Stimulated activated CD8-positive, alpha-beta memory T cell treated with anti-CD3 and anti-CD28 coated beads, Interleukin-15, amount 100 ng/mL, for 1 hour (primary cell): ENCODE measurements at places on chromosomes 6 and 20.

GRCh38 chr6:93581371-93581770 lies 162.0 kb upstream of the EPHA7 start:
- no peak for DNase-seq

- no peak for DNase-seq
Observed at GRCh38 chr20:25478889-25479568, 71.6 kb downstream of the GINS1 start.

- no peak for DNase-seq
Observed at GRCh38 chr6:151002491-151002935, 137.0 kb downstream of the MTHFD1L start.

- no peak for DNase-seq
Observed at GRCh38 chr6:1737463-1738311, 128.0 kb downstream of the FOXC1 start.

- DNase-seq = no peak
Observed at GRCh38 chr6:142906945-142907470, 38.0 kb downstream of the HIVEP2 start.

DNA sequence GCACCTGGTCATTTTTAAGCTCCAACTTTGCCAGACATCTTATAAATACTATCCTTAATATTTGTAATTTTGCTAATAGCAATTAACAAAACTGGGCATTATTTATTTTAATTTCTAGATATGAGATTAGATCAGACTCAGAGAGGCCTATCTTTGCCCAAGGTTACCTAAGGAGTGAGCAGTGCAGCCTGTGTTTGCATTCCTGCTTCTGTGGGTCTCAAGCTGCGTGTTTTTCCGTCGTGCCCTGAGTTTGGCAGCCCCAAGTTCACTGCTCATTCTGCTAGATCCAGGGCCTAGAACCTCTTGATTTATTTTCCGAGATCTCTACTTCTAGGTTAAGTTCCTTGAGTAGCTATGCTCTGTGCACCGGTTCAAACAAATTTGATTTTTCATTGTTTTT lies 11.0 kb upstream of the ADGRG6 start:
- no peak for DNase-seq

GRCh38 chr20:34904202-34904621 lies 27.8 kb downstream of the ACSS2 start:
- DNase-seq = no peak

GRCh38 chr20:62636446-62636845 lies 5.9 kb upstream of the SLCO4A1 start:
- no peak for DNase-seq
